Right atrium auricular region (tissue), 2 donors: ENCODE measurements at places on chromosomes 13 and 19. TPM values are rescaled to one million over a fixed set of nuclear protein-coding genes. Genes with fewer than 3 reads are reported as not detected.

DNA sequence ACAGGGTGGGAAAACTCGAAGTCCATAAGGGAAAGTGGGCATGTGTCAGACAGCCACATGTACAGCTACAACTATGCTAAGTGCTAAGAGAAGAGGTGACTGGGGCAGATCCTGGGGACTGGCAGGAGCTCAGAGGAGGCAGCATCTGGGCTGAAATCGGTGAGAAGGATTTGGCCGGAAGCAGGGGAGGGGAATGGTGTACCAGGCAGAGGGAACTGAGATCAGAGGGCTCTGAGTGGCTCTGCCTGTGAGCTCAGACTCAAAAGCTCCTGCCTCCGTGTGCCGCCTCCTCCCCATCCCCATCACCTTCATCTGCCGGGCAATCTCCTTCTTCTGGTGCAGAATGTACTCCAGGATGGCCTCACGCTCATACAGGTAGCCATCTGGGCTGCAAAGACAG, 21.8 kb downstream of the NOSIP start:
- no peak for DNase-seq

DNA sequence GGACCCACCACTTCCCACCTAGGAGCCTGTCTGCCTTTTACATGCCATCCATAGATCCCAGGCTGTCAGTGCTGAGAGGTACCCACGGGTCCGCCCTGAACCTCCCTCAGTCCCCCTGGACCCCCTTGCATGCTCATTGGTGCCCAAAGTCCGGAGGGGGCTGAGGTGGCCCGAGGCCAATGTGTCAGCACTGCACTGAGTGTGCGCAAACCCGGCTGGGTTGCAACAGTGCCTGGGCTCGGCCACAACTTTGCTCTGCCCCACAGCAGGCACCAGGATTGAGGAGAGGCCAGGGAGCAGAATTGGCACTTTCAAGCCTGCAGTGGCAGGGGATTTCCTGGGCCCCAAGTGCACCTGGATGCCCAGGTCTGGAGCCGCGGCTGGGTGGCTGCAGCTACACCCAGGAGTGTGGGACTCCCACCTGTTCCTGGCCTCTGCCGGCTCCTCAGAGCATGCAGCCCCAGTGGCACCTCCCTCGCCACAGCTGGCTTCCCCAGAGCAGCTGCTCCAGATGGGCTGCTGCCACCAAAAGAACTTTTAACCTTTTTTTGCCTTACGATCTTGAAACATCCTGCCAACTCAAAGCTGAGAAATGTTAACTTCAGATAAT, 837.0 kb downstream of the SLITRK6 start:
- DNase-seq, result no peak

GRCh38 chr13:48590141-48590901, 57.4 kb upstream of the RCBTB2 start:
- DNase-seq, result no peak

DNA sequence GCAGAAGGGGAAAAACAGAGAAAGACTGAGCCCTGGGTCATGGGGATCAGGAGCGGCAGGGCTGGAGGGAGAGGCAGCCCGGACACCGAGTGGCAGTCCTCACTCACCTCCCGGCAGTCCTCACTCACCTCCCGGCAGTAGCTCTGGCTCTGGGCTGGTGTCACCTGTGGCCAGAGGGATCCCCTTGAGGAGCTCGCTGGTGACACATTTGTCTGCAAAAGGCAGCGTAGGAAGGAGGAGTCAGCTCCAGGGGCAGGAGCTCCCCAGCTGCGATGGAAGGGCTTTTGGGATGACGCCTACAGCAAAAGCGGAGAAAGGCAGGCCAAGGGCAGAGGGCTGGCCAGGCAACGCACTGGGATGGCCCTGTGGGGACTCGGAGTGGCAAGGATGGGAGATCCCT, 739 bp downstream of the EIF3G start:
- DNase-seq, result no peak

CD33 gene
- total RNA-seq, result 4.2 TPM

ADAMTSL5 gene
- total RNA-seq, result 14.5 TPM

DNA sequence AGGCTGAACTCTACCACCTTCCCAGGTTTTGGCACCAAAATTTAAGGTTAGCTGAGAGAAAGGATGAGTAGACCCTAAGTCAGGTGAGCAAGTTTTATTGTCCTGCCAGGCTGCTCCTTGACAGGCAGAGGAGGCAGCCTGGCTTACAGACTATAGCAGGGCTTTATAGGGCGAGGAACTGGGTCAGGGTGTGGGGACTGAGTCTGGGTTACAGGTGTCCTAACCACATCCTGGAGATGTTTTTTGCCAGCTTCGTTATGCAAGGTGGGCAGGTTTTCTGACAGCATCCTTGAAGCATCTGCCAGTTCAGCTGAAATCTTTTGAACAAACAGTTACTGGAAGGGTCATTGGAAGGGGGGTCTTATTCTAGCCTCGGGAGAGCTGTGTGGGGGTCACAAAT, 905.7 kb upstream of the SLITRK5 start:
- DNase-seq, result no peak

F2RL3 gene
- 6.4 TPM for total RNA-seq
